ENCODE measurements at places on chromosomes 7 and 10.
A peak's percentile ranks its signal among the peaks of the same experiment; 100 is the strongest.

GRCh38 chr7:79398138-79398749, 55.2 kb downstream of the MAGI2 start:
- no peak for DNase-seq

DNA sequence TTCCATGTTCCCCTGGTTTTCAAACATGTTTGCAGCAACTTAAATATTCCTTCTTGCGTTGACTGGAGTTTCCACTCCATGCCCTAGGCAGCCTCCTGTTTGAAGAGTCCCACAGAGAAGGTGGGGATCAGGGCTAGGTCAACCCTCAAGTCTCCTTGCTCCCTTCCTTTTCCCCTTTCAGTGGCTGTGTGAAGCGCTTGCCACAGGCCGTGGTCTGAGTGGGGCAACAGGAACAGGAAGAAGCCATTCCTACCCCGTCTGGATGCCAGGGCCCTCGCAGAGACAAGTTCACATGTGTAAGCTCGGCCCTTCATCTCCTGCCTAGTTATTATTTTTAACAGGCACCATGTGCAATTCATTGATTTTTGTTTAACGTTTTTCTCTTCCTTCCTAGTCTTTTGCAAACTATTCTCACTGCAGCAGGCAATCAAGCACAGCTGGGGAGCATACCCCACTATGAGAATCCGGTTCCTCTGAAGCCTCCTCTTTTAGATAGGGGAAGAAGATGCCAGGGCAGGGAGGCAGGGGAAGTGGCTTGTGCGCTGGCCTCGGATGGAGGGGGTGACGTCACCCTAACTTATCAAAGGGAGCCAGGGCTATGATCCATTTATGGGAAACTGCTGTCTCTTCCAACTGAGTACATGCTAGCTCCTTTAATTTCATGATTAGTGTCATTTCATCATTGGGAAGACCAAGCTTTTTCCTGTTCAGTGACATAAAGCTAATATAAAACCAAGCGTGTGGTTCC, 64.2 kb downstream of the PRLHR start:
- no peak for DNase-seq

DNA sequence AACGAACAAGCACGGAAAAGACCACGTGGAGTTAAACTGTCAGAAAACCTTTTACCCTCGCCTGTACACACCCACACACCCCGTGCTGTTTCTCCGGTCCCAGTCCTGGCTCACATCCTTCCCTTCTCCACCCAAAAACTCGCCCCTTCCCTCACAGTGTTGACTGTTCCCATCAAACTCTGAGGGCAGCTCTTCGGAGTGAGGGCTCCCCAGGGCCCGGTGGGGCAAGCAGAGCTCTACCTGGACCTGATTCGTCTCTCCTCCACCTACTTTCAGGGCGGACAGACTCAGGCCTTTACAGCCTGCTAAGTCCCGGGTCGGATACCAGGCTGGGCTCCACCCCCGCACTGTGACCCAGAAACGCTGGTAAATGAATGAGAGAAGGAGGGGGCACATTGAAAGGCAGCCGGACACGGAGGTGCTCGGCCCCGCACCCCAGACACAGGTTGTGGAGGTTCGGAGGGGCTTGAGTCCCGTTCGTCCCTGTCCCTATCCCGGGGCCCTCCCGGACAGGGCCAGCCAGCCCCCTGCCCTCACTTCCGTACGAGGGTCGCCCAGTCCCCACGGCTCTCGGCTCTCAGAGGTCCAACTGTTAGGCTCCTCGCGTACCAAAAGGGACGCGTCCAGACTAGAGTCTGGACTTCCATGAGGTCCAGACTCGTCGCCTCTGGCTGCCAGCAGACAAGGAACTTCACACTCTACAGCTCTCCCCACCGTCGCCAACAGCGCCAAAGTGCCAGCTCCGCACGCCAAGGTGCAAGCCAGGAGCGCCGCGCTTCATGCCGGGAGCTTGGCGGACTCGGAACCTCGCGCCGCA, 31.7 kb upstream of the ASL start:
- peak; percentile 65 for DNase-seq

- DNase-seq: peak; percentile 59
These were observed 8.5 kb upstream of the C10orf105 start for GRCh38 chr10:71727738-71728737.

- no peak for DNase-seq
These were observed 372.9 kb upstream of the ZMIZ1 start for GRCh38 chr10:78695846-78696245.

DNA sequence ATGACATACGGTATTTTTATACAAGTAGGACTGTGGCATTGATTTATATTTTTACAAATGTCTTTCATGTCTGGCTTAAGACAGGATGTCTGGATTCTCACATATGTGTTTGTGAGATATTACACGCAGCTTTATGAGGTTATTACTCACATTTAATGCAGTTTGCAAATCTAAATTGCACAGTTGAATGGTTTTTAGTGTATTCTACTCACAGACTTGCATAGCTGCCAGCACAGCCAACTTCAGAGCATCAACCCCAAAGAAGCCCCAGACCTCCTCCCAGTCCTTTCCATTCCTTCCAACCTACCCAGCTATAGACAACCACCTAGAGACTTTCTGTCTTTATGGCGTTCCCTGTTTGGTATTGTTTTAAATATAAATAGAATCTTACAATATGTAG, 193.8 kb upstream of the SHH start:
- DNase-seq: no peak

DNA sequence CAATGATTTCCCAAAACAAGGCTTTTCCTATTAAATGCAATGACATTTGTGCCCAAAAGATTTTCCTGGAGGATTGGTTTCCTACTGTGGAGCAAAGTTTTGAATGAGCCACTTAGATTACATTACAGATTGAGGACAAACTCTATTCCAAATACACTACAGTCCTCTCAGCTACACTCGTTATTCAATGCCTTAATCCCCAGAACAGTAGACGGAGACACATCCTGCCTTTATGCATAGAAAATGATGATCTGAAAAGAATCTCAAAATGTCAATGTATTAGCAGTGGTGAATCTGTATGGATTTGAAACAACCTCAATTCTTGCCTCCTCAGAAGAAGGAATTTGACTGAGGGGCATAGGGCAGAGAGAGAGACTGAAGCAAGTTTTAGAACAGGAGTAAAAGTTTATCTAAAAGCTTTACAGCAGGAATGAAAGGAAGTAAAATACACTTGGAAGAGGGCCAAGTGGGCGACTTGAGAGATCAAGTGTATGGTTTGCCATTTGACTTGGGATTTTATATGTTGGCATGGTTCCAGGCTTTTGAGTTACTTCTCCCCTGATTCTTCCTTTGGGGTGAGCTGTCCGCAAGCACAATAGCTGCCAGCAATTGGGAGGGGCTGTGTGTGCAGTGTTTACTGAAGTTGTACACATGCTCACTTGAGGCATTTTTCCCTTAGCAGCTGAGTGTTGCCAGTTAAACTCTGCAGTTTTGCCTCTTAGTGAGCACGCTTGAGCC, 891.9 kb upstream of the MBL2 start:
- DNase-seq: peak; percentile 46

DNA sequence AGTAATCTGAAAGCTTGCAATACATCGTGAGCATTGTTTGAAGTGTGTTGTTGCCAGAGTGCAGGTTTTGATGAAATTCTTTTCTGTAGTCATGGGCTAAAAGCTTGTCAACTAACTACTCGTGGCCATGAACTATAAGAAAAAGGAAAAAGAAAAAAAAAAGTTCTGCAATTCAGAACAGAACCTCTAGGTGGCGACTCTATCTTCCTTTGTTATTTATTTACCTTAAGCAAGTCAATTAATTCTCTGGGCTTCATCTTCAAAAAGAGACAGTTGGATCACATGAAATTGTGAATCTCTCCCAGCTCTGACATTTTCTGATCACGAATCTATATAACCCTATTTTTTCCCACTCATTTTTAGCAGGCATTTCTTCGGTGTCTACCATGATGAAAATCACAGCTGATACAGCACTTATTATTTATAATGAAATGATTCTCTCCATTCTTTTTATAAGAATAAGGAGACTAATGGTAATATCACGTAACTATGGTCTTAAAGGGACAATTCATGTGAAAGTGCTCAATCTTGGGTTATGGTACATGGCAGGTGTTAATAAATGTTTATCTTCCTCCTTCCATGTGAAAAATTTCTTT, 18.8 kb downstream of the TMEM196 start:
- DNase-seq: no peak

- no peak for DNase-seq
These were observed 892.6 kb downstream of the XPNPEP1 start for GRCh38 chr10:109030581-109031210.

GRCh38 chr10:121532292-121532864, 65.9 kb downstream of the FGFR2 start:
- DNase-seq: no peak

- DNase-seq: no peak
These were observed 115.0 kb upstream of the HGF start for GRCh38 chr7:81884817-81885216.

- no peak for DNase-seq
These were observed 95.4 kb downstream of the ELMO1 start for GRCh38 chr7:37352974-37353948.

DNA sequence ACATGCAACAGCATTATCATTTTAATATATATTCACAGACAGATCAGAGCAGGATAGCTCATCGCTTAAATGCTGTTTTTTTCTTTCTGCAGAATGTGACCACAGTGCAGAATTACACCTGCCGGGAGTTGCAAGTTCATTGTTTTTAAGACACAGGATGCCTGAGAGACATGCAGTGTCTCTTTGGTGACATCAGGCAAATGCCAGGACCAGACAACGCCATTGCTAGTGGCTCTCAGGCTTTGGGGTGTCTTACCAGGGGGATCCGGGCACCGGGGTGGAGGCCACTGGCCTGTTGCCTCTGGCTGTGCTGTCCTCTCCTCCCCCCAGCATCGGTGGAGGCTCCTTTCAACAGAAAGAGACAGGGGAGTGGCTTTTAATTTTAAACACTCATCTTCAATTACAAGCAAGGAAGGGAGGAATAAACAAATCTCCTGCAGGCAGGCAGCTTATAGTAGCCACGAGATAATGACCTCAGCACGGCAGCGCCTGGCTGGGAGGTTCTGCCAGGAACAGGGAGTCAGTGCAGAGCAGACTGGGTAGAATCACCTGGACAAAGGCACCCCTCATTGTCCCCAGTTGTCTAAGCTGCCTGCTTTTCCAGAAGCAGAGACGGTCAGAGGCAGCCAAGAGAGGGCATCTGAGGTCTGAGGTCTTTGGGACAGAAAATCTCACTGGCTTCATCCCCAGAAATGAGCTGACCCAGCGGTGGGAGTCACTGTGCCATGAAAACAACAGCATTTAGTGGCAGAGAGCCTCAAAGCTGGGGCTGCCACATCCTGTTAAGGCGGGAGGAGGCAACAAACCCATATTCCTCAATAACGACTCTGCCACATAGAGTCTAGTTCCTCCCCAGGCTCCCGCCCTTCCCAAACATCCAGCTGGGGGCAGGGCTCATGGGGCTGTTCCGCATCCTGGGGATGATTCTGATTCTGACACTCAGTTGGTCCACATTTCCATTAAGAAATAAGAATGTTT, 148.4 kb downstream of the TCERG1L start:
- DNase-seq: no peak

GRCh38 chr7:101250324-101250723, 5.4 kb upstream of the FIS1 start:
- no peak for DNase-seq

GRCh38 chr7:92639213-92639896, 49.2 kb upstream of the FAM133B start:
- DNase-seq: no peak

GRCh38 chr10:110618230-110618610, 25.9 kb upstream of the RBM20 start:
- no peak for DNase-seq

DNA sequence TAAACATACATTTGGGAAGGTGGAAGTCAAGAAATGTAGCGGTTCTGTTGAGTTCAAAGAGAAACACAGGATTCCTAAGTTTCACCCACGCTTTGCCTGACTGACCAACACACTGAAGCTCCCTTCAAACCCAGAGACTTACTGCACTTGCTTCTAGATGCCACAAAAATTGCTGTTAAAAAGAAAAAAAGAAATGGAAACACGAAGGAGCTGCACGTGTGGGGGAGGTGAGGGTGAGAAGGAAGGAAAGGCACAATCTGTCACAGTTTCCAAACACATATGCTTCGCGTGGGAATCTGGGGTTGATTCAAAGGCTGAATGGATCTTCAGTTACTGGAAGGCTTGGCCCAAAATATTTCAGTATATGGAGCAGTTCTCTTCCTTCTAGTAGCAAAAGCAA, 495.6 kb downstream of the DNAJB6 start:
- DNase-seq: no peak

GRCh38 chr7:5657901-5658300, 123.6 kb downstream of the RNF216 start:
- DNase-seq: no peak

DNA sequence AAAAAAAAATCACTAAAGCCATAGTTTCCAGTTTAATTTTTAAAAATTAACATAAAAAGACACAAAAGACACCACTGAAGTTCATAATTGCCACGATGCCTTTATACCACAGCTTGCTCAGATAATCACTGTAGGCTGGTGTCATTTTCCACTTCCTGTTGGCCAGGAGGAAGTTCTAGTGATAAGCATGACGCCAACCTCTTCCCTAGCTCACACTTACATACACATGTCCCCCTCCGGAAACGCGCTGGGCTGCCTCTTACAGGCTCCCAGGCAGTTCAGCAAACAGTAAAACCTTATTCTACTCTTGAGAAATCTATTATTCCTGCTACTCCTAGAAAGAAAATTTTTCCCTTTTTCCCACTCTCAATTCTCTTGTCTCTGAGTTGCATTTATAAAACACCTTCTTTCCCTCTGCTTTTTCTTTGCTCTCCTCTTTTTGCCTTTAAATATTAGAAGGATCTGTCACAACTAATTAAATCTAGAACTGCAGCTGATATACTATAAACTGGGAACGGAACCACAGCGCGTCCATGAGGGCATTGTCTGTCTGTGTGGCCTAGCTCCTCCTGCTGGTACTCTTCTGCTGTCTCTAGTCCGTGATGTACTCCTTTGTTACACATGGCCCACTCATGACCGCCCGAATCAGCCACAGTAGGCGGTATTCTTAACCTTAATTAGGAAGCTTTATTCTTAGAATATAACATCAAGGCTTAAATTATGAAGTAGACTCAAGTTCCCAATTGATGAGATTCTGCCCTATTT, 664.9 kb downstream of the CNTNAP2 start:
- DNase-seq: no peak

DNA sequence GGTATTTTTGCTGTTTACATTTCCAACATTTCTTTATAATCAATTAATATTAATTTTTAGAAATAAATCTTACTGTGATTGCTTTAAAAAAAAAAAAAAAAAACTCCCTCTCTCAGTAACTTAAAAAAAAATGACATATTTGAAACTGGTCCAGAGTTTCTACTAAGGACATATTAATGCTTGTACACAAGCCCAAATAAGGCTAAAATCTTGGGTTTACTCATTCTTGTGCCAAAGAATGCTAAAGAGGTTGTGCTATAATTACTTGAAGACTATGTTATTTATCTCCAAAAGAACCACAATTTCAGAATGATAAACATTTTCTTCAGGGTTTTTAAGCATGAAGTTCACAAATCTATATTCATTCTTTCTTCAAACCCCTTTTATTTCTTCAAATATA, 39.4 kb upstream of the PHF14 start:
- no peak for DNase-seq

- no peak for DNase-seq
These were observed 165.9 kb upstream of the MYO3A start for GRCh38 chr10:25768167-25768566.

GRCh38 chr7:139675127-139676125, 102.4 kb downstream of the HIPK2 start:
- DNase-seq: no peak
